ENCODE measurements at places on chromosomes 1 and 21.

DNA sequence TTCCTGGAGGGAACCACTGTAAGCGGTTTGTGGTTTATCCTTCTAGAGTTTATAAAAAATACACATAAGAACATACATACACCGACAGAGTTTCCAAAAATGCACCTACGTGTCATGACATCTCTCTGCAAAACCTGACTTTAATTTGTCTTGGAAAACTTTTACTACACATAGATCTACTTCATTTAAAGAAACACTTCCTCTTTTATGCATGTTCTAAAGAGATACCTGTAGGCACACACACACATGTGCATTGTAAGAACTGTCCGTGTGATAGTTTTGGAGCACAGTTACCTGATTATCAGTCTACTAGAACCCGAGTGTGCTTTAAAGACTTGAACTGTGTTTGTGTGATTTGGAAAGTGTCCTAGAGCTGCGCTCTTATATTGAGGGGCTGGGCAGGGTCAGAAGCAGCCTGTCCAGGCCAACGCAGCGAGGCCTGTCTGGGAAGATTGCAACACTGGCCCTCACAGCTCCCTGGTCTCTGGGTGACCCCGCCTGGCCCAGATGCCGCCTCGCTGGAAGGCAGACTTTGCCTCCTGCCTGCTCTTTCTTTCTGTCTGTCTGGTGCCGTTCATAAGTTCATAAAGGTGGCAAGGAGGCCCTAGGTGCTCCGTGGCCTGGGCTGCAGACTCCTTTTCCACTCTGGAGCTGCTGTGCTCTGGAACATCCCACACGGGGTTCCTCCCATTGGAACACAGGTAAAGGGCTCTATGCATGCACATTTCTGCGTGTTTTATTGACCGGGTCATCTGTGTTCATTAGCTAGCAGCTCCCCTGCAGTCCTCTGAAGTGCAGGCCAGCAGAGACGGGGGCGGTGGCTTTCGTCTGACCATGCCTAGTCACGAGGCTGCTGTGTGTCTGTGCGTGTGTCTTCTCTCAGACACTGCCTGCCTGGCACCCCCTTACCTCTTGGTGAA, 46.3 kb downstream of the AGPAT3 start:
- DNase-seq = no peak

DNA sequence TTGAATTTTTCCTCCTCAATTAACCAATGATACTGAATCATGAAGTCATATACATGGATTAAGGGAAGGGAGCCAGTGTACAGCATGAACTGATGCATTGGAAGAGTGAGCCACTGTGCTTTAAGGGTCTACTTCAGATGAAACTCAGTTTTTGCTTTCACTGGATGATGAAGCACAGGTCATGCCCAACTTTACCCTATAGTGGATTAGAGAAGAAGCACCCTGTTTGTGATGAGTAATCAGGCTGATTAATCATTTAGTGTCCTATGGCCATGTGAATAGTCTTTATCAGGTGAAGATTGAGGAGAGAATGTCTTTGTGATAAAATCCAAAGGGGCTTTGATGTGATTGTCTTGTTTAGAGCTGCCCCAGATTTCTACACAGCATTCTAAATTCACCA, 24.7 kb upstream of the LAMC1 start:
- no peak for DNase-seq

GRCh38 chr1:39501666-39502065, 10.2 kb downstream of the BMP8A start:
- no peak for DNase-seq

DNA sequence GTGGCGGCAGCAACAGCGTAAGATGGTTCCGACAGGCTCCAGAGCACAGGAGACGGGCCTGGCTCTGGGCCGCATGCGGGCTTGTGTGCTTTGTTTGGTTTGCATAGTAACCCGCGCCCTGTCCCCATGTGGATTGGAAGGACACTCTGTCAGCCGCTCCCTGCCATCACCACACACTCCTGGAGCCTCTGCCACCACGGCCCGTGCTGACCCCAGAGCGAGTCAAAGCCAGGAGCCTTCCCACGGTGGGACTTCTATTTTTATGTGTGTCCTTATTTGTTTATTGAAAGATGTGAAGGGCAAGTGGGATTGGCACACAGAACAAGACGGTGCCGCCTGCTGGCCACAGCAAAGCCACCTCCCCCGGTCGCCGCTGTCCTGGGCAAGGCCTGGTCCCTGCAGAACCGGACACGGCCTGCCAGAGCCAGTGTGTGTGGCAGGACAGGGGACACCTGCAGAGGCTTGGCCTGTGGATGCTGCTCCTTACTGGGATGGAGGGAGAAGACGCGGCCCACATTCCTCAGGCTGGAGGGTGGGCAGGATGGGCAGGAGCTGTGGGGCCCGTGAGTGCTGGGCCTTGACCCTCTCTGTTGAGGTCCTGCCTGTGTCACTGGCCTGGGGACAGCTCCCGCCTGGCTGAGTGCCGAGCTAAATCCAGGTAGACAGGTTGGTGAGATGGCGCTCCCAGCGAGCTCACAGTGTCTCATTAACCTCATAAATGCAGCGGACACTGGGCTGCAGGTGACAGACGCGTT, 64.4 kb downstream of the AGPAT3 start:
- no peak for DNase-seq

DNA sequence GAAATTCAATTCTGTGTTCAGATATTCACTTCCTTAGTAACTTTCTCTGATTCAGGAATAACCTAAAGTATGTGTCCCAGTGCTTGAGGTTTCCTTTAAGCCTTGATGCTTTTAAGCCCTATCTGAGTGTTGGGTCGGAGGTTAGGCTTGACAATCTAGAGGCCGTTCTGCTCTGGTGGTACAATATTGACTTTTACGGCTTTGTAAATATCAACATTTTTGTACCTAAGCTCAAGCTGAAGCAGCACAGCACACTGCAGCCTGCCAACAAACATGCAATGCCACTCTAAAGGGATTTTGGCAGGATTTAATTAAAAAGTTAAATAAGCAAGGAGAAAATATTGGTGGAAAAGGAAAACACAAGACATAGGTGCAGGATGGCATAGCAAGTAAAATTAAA, 279.2 kb downstream of the NEGR1 start:
- DNase-seq = no peak

- DNase-seq = no peak
These were observed 404.1 kb downstream of the PTPRU start for GRCh38 chr1:29640428-29640785.

- no peak for DNase-seq
These were observed 785.2 kb upstream of the B3GALT2 start for GRCh38 chr1:193971595-193971994.

- no peak for DNase-seq
These were observed 388.2 kb downstream of the PTPRU start for GRCh38 chr1:29624320-29625083.

DNA sequence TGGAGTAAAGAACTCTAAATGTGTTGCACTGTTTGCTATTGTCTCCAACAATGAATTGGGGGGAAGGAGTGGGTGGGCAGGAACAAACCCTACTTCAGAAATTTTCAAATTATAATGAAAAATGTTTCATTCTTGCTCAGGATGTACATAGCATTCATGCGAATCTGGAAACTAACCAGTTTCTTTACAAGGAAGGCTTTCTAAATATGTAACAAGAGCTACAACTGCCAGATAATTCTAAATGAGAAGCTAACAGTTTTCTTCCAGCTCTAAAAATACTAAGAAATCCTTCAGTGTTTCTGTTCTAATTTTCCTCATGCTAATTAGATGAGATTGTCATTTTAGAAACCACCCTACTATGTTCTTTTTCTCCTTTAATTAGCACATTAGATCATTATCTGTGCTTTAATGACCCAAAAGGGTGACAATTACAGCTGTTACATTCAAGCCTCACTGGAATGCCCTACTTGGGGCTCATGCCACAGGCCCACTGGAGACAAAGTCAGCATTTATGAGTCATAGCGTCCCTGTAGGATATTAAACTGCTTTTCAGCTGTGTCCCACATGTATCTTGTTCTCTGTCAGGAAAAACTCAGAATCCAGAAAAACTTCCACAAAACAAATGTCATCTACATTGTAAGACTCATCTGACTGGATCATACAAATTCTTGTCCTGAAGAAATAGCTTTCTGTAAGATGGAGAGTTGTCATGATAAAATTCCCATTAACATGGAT, 804.6 kb upstream of the CXADR start:
- DNase-seq = no peak

- no peak for DNase-seq
These were observed 325.2 kb upstream of the POGK start for GRCh38 chr1:166514067-166514466.

DNA sequence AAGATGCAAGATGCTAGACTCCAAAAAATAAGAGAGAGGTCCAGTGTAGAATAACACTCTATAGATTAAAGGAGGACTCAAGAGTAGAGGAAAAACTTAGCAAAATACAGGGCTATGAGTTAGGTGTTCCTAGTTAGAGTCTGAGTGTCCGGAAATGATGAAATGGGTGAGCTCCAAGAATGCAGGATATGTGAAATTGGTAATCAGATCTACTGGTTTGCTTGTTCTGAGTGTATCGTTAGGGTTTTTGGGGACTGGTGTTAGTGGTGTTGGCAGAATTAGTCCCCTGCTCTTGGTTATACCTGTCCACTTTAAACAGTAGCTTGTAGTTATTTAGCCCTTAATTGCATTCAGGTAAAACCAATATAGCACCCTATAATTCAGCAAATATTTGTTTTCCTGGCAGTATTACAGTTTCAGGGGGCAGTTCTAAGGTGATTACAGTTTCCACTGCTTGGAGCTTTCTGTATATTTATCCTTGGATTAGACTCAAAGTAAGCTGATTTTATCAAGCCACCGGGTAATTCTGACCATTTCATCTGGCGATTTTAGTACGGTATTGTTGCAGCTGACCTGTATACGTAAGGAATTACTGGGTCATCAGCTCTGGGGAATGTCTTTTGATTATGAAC, 332.7 kb downstream of the CHRM3 start:
- DNase-seq = no peak

DNA sequence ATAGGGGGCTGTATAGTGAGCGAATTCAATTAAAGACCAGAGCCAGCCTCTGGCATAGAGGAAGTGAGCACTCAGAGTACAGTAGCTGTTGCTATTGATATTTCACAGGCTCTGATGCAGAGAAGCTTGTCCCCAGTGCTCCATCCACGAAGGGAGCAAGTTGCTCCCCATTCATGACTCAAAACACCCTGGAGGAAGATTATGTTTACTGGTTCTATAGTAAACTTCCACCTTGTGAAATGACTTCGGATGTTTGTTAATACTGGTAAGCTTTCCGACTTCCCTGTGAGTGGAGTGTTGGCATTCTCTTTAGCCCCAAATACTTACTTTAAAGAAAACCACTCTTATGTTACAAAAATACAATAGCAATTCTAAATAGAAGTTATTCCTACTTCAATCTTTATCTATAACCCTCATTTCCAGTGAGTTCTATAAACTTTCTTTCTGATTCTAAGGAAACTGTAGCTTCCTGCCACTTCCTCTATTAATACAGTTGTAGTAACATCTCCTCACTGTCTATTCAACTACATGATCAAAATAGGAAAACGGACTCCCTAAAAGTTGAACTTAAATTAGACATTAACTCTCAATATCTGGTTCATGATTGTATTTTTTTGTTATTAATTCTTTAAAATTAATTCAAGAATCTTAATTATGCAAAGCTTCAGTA, 46.4 kb downstream of the ZNF281 start:
- no peak for DNase-seq

- DNase-seq = no peak
These were observed 206.3 kb downstream of the FOXD2 start for GRCh38 chr1:47644212-47644573.

DNA sequence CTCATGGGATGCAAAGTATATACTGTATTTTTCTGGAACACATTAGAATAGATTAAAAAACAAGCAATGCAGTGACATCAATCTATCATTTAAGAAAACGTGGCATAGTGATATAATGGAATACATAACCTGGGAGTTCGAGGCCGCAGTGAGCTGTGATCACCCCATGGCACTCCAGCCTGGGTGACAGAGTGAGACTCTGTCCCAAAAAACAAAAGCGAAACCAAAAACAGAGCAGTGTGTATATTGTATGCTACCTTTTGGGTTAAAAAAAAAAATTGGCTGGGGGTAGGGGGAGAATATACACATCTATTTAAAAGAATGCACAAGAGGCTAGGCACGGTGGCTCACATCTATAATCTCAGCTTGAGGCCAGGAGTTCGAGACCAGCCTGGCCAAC, 13.5 kb downstream of the SLC2A1 start:
- no peak for DNase-seq

DNA sequence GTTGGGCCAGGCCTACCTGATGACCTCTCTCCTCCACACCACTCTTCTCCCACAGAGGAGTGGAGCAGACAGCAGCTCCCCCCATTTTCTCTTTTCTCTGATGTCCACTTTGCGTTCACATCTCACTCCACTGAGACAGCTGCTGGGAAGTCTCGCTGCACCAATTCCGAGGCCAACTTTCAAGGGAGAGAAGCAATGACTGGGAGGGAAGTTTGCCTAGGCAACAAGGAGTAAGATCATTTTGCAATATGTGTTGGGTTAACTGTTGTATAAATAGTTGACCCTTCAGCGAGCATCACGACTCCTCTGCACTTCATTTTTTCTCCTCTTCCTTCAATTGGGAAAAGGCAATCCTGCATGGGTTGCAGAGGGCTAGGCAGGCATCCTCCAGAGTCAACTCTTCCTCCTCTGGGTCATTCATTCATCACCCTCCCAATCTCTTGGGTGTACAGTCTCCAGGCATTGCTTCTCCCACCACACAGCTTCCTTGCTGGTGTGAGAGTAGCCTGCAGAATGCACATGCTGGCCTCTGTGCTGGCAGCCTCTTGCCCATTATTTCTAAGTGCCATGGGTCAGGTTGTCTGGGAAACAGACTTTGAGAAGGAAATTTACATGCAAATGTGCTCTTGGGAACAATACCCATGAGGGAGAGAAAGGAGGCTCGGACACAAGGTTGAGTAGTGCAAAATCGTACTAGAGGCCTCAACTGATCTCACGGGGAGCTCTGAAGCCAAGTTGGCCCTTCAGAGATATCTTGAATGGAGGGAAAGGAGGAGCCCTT, 75.8 kb upstream of the BCAR3 start:
- no peak for DNase-seq

GRCh38 chr1:206931709-206932108, 10.0 kb upstream of the FCMR start:
- no peak for DNase-seq

- DNase-seq = no peak
These were observed 4.2 kb downstream of the KCNH1 start for GRCh38 chr1:211129776-211130175.

GRCh38 chr1:32142446-32143301, 34.8 kb downstream of the KPNA6 start:
- no peak for DNase-seq

GRCh38 chr1:61132176-61132638, 49.8 kb downstream of the NFIA start:
- no peak for DNase-seq

DNA sequence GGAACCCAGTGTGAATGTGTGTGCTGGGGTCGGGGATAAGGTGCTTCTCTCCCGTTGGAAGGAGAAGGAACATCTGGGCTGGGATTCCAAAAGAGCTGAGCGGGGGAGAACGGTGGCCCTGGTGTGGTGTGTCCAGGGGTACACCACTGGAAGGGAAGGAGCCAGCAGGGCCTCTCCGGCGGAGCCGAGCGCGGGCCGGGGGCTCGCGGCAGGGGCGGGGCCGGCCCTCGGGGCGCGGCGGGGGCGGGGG, 231 bp upstream of the RPS6KA1 start:
- DNase-seq = no peak

- no peak for DNase-seq
These were observed 90.7 kb downstream of the VPS13D start for GRCh38 chr1:12320486-12320885.

Data from NCI-H1105 (cell line).